ENCODE measurements at places on chromosomes 5 and 9.

- H3K36me3 ChIP-seq, result peaks cover 38% of the 10 kb centered on the region
- no peaks in the 10 kb centered on the region for H3K4me1 ChIP-seq
- H3K27ac ChIP-seq, result no peak overlapping the region
- no peak overlapping the region for H3K4me3 ChIP-seq
These were observed 40.3 kb downstream of the GLRX start for GRCh38 chr5:95782181-95782580.

- peaks cover 10% of the 10 kb centered on the region for H3K4me1 ChIP-seq
- no peak overlapping the region for H3K4me3 ChIP-seq
- no peaks in the 10 kb centered on the region for H3K27me3 ChIP-seq
- H3K27ac ChIP-seq, result no peak overlapping the region
- no peaks in the 10 kb centered on the region for H3K36me3 ChIP-seq
These were observed 73.7 kb upstream of the TNC start for GRCh38 chr9:115191667-115192066.

- H3K4me1 ChIP-seq, result peaks cover 21% of the 10 kb centered on the region
- H3K27ac ChIP-seq, result peak overlapping the region; percentile 59
- H3K27me3 ChIP-seq, result peaks cover 7% of the 10 kb centered on the region
- peak; percentile 61 for DNase-seq
- H3K4me3 ChIP-seq, result no peak overlapping the region
- H3K36me3 ChIP-seq, result peaks cover 2% of the 10 kb centered on the region
These were observed 3.9 kb downstream of the LPAR1 start for GRCh38 chr9:111034170-111034897.

GRCh38 chr5:93452255-93452654 lies 128.8 kb downstream of the NR2F1-AS1 start:
- H3K27me3 ChIP-seq, result no peaks in the 10 kb centered on the region
- no peak overlapping the region for H3K4me3 ChIP-seq
- no peaks in the 10 kb centered on the region for H3K36me3 ChIP-seq
- H3K4me1 ChIP-seq, result no peaks in the 10 kb centered on the region
- no peak overlapping the region for H3K27ac ChIP-seq
- no peak for DNase-seq

DNA sequence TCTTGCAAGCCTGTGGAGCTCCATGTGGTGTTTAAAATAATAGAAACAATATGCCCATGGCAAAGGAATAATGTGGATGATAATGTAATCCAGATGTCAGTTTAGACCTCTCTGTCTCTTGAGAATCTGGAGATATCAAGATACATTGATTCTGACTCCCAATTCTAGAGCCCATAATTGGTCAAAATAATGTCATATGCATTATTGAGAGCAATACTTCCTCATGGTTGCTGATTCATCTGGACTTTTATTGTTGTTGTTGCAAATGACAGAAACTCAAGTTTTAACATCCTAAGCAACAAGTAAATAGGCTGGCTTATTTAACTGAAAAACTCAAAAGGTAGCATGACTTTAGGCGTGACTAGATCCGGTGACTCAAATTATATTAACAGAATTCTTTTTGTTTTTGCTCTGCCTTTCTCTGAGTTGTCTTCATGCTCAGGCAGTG lies 152.1 kb downstream of the PCSK1 start:
- H3K4me3 ChIP-seq, result no peak overlapping the region
- no peak for DNase-seq
- H3K27ac ChIP-seq, result no peak overlapping the region
- H3K36me3 ChIP-seq, result no peaks in the 10 kb centered on the region
- no peaks in the 10 kb centered on the region for H3K27me3 ChIP-seq

DNA sequence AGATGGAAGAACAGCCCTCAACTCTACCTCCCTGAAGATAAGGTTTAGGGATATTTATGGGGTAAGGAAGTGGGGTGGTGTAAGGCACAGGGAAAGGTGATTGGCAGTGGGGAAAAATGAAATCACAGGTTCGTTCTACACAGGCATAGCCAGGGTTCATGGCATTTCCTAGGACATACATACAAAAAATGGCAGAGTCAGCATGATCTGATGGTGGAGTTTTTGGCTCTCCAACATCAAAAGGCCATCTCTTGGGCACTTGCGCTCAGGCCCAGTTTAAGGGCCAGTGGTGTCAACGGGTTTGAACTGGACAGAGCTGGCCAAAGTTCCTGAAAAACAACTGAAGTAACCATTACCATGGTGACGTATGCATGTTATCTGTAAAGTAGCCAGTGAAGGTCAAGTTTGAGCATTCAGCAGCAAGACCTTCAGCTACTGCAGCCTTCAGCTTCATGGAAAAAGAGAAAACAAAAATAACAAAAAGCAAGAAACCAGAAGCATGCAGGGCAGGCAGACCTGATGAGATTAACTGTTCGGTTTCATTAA lies 92.8 kb downstream of the SMARCA2 start:
- H3K4me3 ChIP-seq, result no peak overlapping the region
- H3K36me3 ChIP-seq, result peaks cover 48% of the 10 kb centered on the region
- H3K27ac ChIP-seq, result no peak overlapping the region
- H3K27me3 ChIP-seq, result no peaks in the 10 kb centered on the region
- peak; percentile 26 for DNase-seq
